ENCODE measurements at places on chromosomes 13 and 19.

GRCh38 chr13:71610876-71611275, 256.1 kb downstream of the DACH1 start:
- no peak for DNase-seq

- no peak for DNase-seq
These were observed 127.4 kb downstream of the DCT start for GRCh38 chr13:94352057-94352456.

- DNase-seq: no peak
These were observed 65.6 kb downstream of the IER2 start for GRCh38 chr19:13215572-13216380.

GRCh38 chr13:99352351-99353245, 45.4 kb upstream of the GPR183 start:
- DNase-seq: no peak

GRCh38 chr13:99980201-99980823, 1.3 kb upstream of the ZIC2 start:
- peak; percentile 71 for DNase-seq

DNA sequence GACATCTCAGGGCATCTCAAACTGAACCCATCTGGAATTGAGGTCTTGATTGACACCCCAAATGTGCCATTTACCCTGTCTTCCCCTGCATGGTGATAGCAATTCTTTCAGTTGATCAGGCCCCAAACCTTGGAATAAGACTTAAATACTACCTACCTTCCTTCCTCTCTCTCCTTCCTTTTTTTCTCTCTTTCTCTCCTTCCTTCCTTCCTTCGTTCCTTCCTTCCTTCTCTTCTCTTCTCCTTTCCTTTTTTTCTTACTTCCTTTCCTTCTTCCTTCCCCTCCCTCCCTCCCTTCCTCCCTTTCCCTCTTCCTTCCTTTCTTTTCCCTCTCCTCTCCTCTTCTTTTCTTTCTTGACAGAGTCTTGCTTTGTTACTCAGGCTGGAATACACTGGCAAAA, 7.4 kb upstream of the GIPC1 start:
- DNase-seq: no peak

GRCh38 chr13:68390987-68391386, 1160.9 kb upstream of the PCDH9 start:
- DNase-seq: no peak

GRCh38 chr19:29538651-29539050, 12.9 kb downstream of the VSTM2B start:
- no peak for DNase-seq

- no peak for DNase-seq
These were observed 690 bp upstream of the B3GNT8 start for GRCh38 chr19:41427647-41428480.

DNA sequence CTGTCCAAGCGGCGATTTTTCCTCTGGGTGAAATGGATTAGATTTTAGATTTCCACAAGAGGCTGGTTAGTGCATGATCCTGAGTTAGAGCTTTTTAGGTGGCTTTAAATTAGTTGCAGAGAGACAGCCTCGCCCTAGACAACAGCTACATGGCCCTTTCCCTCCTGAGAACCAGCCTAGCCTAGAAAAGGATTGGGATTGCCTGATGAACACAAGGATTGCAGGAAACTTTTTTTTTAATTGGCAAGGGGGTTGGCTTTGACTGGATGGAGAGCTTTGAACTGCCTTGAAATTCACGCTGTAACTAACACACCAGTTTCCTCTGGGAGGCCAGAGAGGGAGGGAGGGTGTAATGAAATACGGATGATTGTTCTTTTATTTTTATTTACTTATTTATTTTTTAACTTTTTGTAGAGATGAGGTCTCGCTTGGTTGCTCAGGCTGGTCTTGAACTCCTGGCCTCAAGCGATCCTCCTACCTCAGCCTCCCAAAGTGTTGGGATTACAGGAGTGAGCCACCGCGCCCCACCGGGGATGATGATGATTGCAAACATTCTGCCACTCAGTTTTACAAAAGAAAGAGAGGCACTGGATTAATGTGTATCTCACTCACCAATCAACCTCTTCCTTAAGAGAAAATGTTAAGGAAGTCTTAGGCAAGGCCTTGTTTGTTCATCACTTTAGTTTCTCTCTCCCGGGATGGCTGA, 1.9 kb downstream of the LDLR start:
- no peak for DNase-seq

GRCh38 chr13:74210693-74211393, 76.6 kb upstream of the KLF12 start:
- DNase-seq: no peak

DNA sequence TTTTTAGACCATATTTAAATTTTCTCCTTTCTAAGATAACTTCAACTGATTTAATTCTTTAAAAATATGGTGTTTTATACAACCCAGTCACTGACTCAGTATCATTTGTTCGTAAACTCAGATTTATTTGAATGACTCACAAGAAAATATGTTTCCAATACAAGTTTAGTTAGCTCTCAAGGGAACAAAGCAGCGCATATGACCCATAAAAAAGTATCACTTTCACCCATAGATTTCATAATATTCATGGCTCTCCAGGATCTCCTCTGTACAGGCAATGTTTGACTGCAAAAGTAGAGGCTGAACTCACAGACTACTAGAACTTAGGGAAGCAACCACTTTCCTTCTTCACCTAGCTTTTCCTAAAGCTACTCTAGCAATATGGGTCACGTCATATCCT, 405.6 kb upstream of the PCDH9 start:
- DNase-seq: no peak

DNA sequence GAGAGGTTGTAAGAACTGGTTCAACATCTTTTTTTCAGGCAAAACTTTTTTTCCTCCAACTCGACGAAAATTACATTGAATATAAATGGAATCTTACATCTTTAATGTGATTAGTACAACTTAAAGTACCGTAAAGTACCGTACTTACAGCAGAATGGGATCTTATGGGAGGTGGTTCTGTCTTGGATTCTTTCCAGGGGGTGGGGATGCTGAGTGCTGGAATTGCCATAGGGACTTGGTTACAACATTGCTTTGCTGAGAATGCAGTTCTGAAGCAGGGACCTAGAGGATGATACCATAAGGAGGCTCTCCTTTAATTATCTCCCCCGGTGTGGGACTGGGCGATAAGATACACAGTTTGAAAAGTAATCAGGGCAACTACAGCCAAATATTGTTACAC, 186.4 kb downstream of the KLF5 start:
- no peak for DNase-seq

DNA sequence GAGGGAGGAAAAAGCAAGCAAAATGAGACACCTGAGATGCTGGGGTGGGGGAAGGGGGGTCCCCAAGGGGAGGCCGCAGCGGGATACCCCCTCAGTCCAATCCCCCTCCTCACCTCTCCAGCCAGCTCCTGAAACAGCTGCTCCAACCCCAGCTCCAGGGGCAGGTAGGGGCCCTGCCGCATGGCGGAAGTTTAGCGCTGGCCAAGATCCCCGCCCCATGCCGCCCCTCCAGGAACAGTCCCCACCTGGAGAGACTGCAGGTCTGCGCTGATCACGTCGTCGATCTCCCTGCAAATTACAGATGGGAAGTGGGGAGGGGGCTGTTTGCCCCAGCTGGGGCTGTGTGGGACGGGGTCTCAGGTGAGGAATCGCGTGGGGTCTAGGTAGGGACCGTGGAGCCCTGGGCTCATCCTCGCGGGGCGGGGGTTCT, 9.0 kb downstream of the CAPN12 start:
- DNase-seq: no peak

DNA sequence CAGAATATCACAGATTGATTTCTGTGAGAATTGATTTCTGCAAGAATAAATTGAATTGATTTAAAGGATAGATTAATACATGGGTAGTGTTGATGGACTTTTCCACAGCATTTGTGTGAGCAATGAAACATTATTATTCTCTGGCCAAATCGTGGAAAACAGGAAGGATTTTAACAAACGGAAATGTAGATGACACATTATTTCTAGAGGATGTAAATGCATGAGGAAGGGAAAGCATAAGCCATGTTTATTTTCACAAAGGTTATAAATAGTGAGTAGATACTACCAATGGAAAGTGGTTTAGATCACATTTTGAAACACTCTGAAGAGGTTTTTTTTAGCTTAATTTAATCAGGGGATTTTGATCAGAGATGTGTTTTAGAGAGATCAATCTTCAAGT, 1534.6 kb upstream of the MIR17HG start:
- DNase-seq: no peak

DNA sequence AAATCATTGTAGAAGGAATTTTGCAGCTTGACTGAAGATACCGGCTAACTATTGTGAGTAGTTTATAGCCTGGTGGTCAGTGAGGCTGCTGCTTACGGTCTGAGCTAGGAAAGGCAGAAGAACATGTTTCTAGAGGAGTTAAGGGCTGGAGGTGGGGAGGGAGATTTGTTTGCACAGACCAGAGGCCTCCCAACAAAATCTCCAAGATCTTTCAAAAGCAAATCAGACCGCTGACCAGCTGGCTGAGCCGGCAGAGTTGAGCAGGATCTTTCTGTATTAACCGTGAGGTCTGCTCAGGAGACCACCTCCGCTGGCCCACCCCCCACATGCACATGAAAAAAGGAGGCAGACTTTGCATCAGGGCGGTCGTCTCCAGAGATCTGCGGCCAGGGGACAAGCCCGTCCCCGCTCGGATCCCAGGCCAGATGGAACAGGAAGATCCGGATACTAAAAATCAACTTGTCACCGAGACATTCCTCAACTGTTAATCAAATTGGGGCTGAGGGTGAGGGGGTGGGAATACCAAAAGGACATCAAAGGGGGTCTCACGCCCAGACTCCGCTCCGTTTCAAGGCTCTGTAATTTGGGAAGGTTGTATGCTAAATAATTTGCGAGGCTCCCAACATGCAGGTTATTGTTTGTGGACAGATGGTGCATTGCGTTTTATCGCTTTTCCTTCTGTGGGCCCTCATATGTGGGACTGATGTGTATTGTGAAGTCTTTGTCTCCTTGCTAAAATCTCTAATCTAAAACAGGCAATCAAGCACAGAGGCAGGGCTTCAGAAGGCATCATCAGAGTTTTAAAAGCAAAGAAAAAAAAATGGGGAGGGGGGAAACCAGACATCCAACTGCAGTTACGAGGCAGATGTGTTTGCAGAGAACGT, 319.0 kb downstream of the ZNF536 start:
- no peak for DNase-seq

DNA sequence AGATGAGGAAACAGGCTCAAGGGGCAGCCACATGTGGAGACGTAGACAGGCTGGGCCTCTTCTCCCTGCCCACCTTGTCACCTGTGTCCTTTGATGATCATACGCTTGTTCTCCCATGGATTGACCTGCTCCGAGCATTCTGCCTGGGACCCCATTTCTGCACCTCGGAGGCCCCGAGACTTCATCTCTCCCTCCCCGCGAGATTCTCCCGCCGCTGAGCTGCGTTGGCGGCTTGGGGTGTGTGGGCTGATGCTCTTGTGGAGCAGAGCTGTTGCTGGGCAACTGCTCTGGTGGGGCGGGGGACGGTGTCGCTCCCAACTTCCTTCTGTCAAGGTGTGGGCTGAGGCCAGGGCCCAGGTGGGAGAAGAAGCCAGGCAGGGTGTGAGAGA, 22.1 kb downstream of the MAST3 start:
- DNase-seq: no peak

DNA sequence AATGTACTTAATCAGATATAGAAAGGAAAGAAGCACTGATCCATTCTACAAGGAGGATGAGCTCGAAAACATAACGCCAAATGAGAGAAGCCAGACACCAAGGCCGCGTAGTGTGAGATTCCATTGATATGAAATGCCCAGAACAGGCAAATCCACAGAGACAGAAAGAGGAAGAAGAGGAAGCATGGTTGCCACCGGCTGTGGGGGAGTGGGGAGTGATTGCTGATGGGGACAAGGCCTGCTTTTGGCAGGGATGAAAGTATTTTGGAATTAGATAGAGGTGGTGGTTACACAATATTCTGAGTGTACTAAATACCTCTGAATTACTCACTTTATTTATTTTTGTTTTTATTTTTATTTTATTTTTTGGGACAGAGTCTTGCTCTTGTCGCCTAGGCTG, 50.2 kb upstream of the KLF2 start:
- no peak for DNase-seq

DNA sequence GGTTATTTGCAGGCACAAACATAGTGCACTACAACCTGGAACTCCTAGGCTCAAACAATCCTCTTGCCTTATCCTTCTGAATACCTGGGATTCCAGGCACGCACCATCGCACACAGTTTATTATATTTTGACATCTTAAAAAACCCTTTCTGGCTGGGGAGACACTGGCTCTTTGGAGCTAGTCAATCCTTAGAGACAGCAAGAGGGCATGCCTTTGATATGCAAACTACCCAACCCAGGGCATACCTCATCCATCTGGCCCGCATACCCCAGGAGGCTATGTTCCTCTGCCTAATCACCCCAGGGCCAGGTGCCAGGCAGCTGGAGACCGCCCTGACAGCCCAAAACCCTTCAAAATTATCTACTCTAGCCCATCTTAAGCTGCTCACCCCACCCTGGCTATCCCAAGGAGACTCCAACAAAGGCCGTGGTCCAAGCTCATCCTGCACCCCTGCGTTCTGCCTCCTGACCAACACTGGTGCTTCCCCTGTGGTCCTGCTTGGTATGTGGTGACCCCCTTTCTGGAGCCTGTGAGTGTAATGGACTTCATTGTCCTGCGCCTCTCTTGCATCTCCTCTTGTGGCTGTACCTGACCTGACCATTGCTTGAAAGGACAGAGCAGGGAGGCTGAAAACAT, 86.4 kb downstream of the RGCC start:
- no peak for DNase-seq

DNA sequence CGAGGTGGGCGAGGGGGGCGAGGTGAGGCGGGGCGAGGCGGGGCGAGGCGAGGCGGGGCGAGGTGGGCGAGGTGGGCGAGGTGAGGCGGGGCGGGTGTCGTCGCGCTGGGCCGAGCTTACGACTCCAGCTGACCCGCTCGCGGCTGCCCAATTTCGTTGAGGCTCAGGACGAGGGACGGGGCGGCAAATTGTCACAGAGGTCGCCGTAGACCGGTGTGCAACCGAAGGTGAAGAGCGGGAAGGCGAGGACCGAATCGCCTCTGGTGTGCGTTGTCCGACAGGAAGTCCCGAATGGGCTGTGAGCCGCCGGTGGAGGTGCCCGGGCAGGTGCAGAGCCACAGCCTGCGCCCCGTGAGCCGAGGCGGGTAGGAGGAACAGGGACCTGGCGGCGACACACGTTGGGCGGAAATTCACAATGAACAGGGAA, at the start of gene LACC1:
Gene LACC1, plus strand, starts transcription at position 150 of the 427 bp plus-strand sequence. CDS start 1,082 bp downstream, outside the sequence.
- no peak for DNase-seq

- DNase-seq: no peak
These were observed 8.4 kb downstream of the CSNK1A1L start for GRCh38 chr13:37097076-37097475.

DNA sequence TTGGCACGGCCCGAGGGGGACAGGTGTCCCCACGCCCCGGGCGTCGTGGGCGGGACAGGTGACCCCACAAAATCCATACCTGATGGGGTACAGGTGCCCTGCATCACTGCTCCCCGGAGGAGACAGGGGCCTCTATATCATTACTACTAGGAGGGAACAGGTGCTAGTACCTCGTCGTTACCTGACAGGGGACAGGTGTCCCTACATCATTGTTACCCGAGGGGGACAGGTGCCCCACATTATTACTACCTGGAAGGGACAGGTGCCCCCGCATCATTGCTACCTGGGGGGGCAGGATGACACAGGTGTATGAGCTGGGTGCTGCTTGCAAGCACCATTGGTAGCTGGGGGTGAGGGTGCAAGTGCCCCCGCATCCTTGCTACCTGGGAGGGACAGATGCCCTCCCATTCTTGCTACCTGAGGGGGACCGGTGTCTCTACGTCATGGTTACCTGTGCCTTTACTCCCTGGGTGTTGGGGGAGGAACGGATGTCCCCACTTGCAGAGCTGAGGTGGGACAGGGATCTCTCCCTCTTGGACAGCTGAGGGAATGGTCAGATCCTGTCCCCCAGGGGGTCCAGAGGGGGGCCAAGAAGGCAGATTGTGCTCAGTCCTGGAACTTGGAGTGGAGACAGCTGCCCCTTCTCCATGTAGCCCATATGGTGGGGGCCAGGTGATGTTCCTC, 620 bp downstream of the CRTC1 start:
- DNase-seq: no peak

Measured in muscle of back (tissue), 13 donors.